Stimulated activated memory B cell treated with anti-CD40 and anti-IgM and Interleukin-4, amounts not matched to agents 10 μg/mL and 1 μg/mL and 100 μg/mL, for 72 hours (primary cell): ENCODE measurements at places on chromosomes 6 and 20.

DNA sequence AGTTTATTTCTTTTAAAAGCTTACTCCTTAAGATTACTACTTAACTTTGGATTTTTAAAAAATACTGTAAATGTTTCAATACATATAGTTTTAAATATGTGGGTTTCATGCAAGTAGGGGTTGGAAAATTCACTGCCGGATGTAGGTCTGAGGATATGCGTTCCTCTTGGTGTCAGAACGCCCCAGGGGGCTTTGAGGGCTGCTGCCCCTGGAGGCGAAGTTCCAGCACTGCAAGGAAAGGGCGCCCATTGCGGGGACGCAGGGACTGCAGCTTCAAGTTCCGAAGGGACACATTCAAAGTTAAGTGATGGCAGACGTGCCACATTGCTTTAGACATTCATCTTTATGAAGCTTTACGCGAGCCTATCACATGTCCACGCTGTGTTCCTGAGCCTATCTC, 152.9 kb downstream of the SOD2 start:
- ATAC-seq = no peak

GRCh38 chr6:119506631-119507174, 157.1 kb upstream of the MAN1A1 start:
- no peak for ATAC-seq

- ATAC-seq = no peak
These were observed 311.3 kb upstream of the CNR1 start for GRCh38 chr6:88477413-88477812.

GRCh38 chr20:2051946-2052345, 49.7 kb upstream of the STK35 start:
- ATAC-seq = no peak

GRCh38 chr6:40334496-40335270, 252.5 kb downstream of the LRFN2 start:
- no peak for ATAC-seq

GRCh38 chr6:169190970-169191369, 62.7 kb downstream of the THBS2 start:
- ATAC-seq = no peak

DNA sequence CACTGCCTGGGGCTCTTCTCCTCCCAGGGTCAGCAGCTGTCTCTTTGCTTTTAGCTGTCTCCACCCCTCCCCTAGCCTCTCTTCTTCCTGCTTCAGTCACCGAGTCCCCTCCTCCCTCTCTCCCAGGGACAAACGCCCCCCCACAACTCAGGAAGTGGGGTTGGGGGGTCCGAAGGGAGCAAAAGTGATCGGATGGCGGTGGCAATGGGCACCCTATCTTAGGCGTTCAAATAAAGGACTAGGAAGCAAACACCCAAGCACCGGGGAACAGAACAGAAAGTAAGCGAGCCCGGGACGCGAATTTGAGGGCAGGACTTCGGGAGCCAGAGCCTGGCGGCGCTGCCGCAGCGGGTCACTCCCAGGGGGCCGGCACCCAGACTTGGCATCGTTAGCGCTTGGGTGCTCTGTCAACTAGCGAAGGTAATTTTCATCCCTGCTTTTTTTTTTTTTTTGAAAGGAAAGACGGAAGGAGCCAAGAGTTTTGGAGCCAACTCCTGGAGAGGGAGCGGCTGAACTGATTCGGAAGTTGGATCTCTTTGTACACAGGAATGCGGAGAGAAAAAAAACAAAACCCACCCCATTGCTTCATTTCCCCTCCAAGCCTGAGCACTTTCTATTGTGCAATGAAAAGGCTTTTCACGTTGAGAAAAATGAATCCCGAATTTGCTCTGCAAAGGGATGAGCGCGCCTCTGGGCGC, 815 bp upstream of the ITPR3 start:
- peak; percentile 28 for ATAC-seq

GRCh38 chr6:152461556-152461955, 175.6 kb downstream of the SYNE1 start:
- ATAC-seq = no peak
